ENCODE measurements at places on chromosomes 3 and 15. TPM values are rescaled to one million over a fixed set of nuclear protein-coding genes. Genes with fewer than 3 reads are reported as not detected.
A peak's percentile ranks its signal among the peaks of the same experiment; 100 is the strongest.

GRCh38 chr15:42544853-42545629 lies 3.6 kb downstream of the LRRC57 start:
- H3K36me3 ChIP-seq, result peaks cover 13% of the 10 kb centered on the region
- DNase-seq, result no peak
- H3K27ac ChIP-seq, result no peak overlapping the region
- H3K27me3 ChIP-seq, result no peaks in the 10 kb centered on the region
- H3K4me1 ChIP-seq, result peaks cover 13% of the 10 kb centered on the region
- no peak overlapping the region for H3K4me3 ChIP-seq

DNA sequence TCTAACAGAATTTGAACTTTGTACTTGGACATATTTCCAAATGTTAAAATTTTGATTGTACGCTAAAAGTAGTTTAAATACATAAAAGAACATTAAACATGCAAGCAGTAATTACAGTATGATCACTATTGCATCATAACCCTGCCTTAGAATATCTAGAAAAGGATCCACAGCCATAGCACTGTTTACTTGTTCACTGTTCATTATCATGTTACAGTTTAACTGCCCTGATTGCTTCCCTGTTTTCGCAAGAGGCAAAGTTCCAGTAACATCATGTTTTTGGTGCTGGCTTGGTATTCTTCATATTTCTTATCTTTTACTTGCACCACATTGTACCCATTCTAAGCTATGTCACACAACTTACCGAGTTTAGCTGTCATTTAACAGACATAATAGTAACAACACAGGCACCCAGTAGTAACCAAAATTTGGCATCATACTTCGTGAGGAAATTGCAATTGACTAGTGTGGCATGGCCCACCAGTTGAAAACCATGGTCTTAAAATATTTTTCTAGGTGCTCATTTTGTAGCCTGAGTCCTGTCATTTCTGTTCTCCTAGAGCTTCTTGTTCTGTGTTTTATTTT lies 13.3 kb upstream of the TMEM87A start:
- no peak for DNase-seq
- H3K4me3 ChIP-seq, result no peak overlapping the region
- no peaks in the 10 kb centered on the region for H3K36me3 ChIP-seq
- peaks cover 5% of the 10 kb centered on the region for H3K4me1 ChIP-seq
- H3K27me3 ChIP-seq, result no peaks in the 10 kb centered on the region

- no peak for DNase-seq
- H3K4me3 ChIP-seq, result no peak overlapping the region
- H3K36me3 ChIP-seq, result no peaks in the 10 kb centered on the region
- peaks cover 2% of the 10 kb centered on the region for H3K4me1 ChIP-seq
- H3K27me3 ChIP-seq, result no peaks in the 10 kb centered on the region
These were observed 29.8 kb upstream of the SLC6A6 start for GRCh38 chr3:14372587-14372986.

GRCh38 chr15:89513284-89513683 lies 16.9 kb upstream of the RHCG start:
- H3K27me3 ChIP-seq, result peaks cover 5% of the 10 kb centered on the region
- no peak overlapping the region for H3K27ac ChIP-seq
- no peak overlapping the region for H3K4me3 ChIP-seq
- no peaks in the 10 kb centered on the region for H3K4me1 ChIP-seq

Gene SLC27A2
- 3.1 TPM for total RNA-seq

GRCh38 chr15:83999396-84000135 lies 236.0 kb upstream of the GOLGA6L4 start:
- H3K4me3 ChIP-seq, result no peak overlapping the region
- DNase-seq, result no peak
- no peaks in the 10 kb centered on the region for H3K36me3 ChIP-seq
- peak overlapping the region; percentile 33 for H3K27ac ChIP-seq

- no peaks in the 10 kb centered on the region for H3K4me1 ChIP-seq
- H3K4me3 ChIP-seq, result no peak overlapping the region
- no peak overlapping the region for H3K27ac ChIP-seq
- no peaks in the 10 kb centered on the region for H3K36me3 ChIP-seq
- no peaks in the 10 kb centered on the region for H3K27me3 ChIP-seq
These were observed 58.7 kb downstream of the TPRA1 start for GRCh38 chr3:127531821-127532220.

GRCh38 chr15:22262613-22263020 lies 182.3 kb downstream of the OR4M2 start:
- no peak overlapping the region for H3K4me3 ChIP-seq
- H3K27me3 ChIP-seq, result no peaks in the 10 kb centered on the region
- H3K4me1 ChIP-seq, result no peaks in the 10 kb centered on the region
- H3K36me3 ChIP-seq, result no peaks in the 10 kb centered on the region

DNA sequence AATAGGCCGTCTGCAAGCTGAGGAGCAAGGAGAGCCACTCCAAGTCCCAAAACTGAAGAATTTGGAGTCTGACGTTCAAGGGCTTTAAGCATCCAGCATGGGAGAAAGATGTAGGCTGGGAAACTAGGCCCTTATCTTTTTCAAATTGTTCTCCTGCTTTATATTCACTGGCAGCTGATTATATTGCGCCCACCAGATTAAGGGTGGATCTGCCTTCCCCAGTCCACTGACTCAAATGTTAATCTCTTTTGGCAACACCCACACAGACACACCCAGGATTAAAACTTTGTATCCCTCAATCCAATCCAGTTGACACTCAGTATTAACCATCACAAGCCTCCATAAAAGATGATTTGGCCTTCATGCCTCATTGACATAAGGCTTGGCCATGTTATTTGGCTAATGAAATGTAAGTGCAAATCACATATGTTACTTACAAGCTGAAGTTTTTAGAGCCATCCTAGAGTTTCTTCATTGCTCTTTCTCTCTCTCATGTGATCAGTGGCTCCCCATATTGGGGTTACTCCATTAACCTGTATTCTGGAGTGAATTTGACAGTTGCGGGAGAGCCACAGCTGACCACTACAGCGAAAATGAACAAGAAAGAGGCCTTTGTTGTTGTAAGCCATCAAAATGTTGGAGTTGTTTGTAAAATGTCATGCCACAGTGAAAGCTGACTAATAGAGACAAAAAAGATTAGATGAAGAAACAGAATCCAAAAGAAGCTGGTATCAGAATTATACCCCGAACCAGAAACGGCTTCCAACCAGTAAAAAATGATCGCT lies 61.7 kb downstream of the GBE1 start:
- no peak overlapping the region for H3K27ac ChIP-seq
- H3K4me1 ChIP-seq, result no peaks in the 10 kb centered on the region
- no peaks in the 10 kb centered on the region for H3K27me3 ChIP-seq
- no peaks in the 10 kb centered on the region for H3K36me3 ChIP-seq

DNA sequence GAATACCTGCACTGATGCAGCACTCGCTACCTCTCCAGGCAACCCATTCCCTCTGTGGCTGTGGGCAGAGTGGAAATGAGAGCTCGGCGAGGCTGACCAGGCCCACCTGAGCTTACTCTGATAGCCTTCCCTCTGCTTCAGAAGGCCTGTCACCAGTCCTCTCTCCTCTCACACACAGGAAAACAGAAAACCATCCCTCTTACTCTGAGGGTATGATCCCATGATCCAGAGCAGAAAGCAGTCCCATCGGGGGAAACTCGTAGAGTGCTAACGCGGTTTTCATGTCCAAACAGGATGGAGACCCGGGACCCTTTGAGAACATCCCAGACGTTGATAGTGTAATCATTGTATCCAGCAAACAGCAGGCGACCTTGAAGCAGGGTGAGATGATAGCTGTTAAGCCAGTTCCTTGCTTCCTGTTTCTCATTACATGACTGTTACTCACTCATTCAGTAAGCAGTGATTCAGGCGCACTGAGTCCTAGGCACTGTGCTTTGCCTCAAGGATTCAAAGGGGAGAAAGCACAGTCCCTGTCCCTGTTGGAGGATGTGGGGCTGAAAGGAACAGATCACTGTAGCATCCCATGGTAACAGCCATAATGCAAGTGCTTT lies 11.8 kb upstream of the BCL2L10 start:
- no peaks in the 10 kb centered on the region for H3K36me3 ChIP-seq
- no peaks in the 10 kb centered on the region for H3K27me3 ChIP-seq
- no peak for DNase-seq
- no peak overlapping the region for H3K27ac ChIP-seq
- no peaks in the 10 kb centered on the region for H3K4me1 ChIP-seq
- no peak overlapping the region for H3K4me3 ChIP-seq

Gene TMEM212
- not detected for total RNA-seq
